Ascending aorta (tissue), 2 donors: ENCODE measurements at places on chromosomes 5 and 9. TPM values are rescaled to one million over a fixed set of nuclear protein-coding genes. Genes with fewer than 3 reads are reported as not detected.

DNA sequence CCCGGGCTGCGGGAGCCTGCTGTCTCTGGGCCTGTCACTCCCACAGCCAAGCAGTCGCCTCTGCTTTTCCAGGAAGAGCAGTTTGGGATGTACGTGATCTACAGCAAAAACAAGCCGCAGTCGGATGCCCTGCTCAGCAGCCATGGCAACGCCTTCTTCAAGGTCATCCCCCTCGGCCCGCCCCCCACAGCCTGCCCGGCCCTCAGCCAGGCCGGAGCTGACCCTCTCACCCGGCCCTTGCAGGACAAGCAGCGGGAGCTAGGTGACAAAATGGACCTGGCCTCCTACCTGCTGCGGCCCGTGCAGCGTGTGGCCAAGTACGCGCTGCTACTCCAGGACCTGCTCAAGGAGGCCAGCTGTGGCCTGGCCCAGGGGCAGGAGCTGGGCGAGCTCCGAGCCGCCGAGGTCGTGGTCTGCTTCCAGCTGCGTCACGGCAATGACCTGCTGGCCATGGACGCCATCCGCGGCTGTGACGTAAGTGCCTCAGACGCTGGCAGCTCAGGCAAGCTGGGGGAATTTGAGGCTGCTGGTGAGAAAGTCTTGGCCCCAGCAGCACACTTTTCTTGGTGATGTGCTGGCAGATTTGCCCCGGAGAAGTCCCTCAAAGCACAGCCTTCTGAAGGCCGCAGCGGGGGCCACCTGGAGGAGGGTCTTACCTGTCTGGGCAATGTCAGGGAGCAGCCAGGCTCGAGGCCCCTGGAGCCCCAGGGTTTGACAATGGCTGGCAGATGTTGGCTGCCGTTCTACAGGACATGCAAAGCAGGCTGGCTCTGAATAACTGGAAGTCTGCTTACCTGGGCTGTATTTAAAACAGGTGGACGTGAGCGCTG lies 20.1 kb upstream of the LRRC14B start:
- H3K27me3 ChIP-seq: no peaks in the 10 kb centered on the region
- H3K4me1 ChIP-seq: no peaks in the 10 kb centered on the region
- no peak overlapping the region for H3K4me3 ChIP-seq
- DNase-seq: no peak
- H3K27ac ChIP-seq: no peak overlapping the region

LTC4S gene
- 91.7 TPM for total RNA-seq

MYMK gene
- total RNA-seq: not detected

- H3K36me3 ChIP-seq: no peaks in the 10 kb centered on the region
- H3K27me3 ChIP-seq: no peaks in the 10 kb centered on the region
- H3K4me1 ChIP-seq: no peaks in the 10 kb centered on the region
- no peak for DNase-seq
Observed at GRCh38 chr5:112366987-112367386, 52.1 kb downstream of the EPB41L4A start.

DNA sequence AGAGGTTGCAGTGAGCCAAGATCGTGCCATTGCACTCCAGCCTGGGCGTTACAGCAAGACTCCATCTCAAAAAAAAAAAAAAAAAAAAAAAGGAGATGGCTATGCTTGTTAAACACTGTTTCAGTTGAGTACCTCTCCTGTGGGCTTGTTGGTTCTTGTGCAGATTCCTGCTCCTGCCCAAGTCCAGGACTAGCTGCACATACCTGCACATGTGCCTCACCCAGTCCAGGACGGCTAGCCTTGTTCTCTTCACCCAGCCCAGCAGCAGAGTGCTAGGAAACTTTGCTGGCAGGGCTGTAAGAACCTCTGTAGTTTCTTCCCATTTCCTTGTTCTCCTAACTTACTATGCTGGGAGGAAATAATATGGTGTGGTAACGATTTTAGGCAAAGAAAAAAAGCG lies 234.1 kb upstream of the DMRT1 start:
- no peaks in the 10 kb centered on the region for H3K36me3 ChIP-seq
- H3K27ac ChIP-seq: no peak overlapping the region
- no peak overlapping the region for H3K4me3 ChIP-seq

ORM2 gene
- total RNA-seq: 0.64 TPM

LAMC3 gene
- 1.6 TPM for total RNA-seq

GRCh38 chr9:134678666-134679443 lies 37.3 kb downstream of the COL5A1 start:
- H3K27me3 ChIP-seq: no peaks in the 10 kb centered on the region
- H3K27ac ChIP-seq: no peak overlapping the region
- no peak overlapping the region for H3K4me3 ChIP-seq
- DNase-seq: no peak
- H3K36me3 ChIP-seq: no peaks in the 10 kb centered on the region
- H3K4me1 ChIP-seq: peaks cover 10% of the 10 kb centered on the region

DNA sequence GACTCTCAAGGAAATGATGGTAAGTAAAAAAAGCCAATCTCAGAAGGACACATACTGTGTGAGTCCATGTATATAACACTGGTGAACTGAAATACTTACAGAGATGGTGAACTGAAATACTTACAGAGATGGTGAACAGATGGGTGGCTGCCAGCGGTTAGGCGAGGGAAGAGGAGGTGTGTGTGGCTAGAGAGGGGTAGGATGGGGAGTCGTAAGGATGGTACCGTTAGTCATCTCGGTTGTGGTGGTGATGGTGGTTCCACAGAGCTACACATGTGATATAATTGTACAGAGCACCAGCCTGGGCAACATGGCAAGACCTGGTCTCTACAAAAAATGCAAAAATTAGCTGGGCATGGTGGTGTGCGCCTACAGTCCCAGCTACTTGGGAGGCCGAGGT lies 113.6 kb upstream of the RAPGEF1 start:
- no peaks in the 10 kb centered on the region for H3K27me3 ChIP-seq
- no peaks in the 10 kb centered on the region for H3K36me3 ChIP-seq
- H3K4me1 ChIP-seq: no peaks in the 10 kb centered on the region
- no peak overlapping the region for H3K27ac ChIP-seq

GRCh38 chr5:59116231-59116865 lies 533.5 kb downstream of the RAB3C start:
- no peak overlapping the region for H3K27ac ChIP-seq
- H3K27me3 ChIP-seq: no peaks in the 10 kb centered on the region
- DNase-seq: no peak
- H3K4me3 ChIP-seq: no peak overlapping the region

CMBL gene
- 0.75 TPM for total RNA-seq

- H3K27me3 ChIP-seq: no peaks in the 10 kb centered on the region
- no peaks in the 10 kb centered on the region for H3K36me3 ChIP-seq
- no peaks in the 10 kb centered on the region for H3K4me1 ChIP-seq
Observed at GRCh38 chr5:122101636-122102285, 23.7 kb upstream of the LOX start.

TNPO1 gene
- total RNA-seq: 48.5 TPM

CD72 gene
- total RNA-seq: not detected

GRCh38 chr5:35598707-35599370 lies 18.8 kb upstream of the SPEF2 start:
- H3K27ac ChIP-seq: no peak overlapping the region
- DNase-seq: no peak
- no peaks in the 10 kb centered on the region for H3K27me3 ChIP-seq
- no peaks in the 10 kb centered on the region for H3K36me3 ChIP-seq

- H3K27me3 ChIP-seq: no peaks in the 10 kb centered on the region
- H3K4me3 ChIP-seq: no peak overlapping the region
- no peaks in the 10 kb centered on the region for H3K4me1 ChIP-seq
- no peak overlapping the region for H3K27ac ChIP-seq
- H3K36me3 ChIP-seq: no peaks in the 10 kb centered on the region
Observed at GRCh38 chr9:108086624-108087023, 597.1 kb upstream of the KLF4 start.
